ENCODE measurements at places on chromosomes 13 and 19.

DNA sequence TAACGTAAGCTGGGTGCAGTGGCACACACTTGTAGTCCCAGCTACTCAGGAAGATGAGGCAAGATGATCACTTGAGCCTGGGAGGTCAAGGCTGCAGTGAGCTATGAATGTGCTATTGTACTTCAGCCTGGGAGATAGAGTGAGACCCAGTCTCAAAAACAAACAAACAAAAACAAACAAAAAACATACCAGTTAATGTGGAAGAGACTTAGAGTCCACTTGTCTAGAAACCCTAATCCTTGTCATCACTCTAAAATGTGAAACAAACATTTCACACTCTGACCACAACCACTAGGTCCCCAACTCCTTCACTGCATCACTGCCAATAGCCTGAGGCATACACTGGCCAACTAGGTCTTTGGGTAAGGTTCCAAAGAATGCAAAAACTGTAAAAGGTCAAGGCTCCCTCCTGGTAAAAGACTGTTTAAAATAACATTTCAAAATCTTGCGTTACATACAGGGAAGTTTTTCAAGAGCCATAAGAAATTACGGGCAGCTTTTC lies 28.6 kb upstream of the CYP2B6 start:
- DNase-seq = peak; percentile 21

- DNase-seq = no peak
Observed at GRCh38 chr13:48370815-48371214, 42.1 kb downstream of the LPAR6 start.

DNA sequence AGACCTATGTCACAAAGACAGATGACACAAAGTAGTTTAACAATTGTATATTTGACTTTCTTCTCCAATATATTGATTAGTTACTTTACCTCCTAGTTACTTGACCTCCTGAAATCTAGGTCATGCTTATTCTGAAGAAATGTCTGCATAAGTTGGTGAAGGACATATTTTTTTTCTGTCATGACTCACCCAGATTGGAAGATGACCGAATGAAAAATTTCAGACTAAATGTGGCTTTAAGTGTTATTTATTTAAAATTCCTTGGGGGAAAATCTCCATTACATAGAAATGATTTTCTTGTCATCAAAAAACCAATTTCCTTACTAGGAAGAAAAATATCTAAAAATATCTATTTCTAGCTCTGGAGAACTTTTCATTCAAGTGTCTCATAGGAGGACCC lies 217.1 kb downstream of the POSTN start:
- DNase-seq = no peak

DNA sequence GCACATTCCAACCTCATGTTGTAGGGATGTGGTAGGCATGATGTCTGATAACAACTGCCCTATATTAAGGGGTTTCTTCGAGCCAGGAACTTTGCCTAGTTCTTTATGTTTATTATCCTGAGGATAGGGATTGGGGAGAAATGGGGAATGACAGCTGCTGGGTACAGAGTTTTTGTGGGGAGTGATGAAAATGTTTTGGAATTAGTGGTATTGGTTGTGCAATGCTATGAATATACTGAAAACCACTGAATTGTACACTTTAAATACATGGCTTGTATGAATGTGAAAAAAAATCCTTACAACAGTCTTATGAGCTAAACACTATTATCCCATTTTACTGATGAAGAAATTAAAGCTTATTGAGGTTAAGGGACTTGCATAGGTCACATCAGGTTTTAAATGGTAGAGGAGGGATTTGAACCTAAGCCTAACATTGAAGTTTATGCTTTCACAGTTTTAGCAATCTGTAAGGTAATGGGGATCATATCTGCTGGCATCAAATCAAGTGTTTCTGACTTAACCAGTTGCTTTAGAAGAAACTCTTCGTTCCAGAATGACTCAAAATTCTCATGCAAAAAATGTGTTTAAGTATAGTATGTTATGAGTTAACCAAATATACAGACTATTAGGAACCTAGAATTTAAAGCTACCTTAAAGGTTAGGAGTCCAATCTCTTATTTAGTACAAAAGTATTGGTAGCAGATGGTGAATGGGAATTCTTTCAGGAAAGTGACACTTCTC lies 61.4 kb downstream of the ERCC5 start:
- no peak for DNase-seq

GRCh38 chr13:26200811-26201210 lies 21.3 kb downstream of the RNF6 start:
- DNase-seq = no peak
